ENCODE measurements at places on chromosomes 2 and 18. TPM values are rescaled to one million over a fixed set of nuclear protein-coding genes. Genes with fewer than 3 reads are reported as not detected.

The POTEC gene
- not detected for total RNA-seq

The REG1B gene
- total RNA-seq = not detected

The NOSTRIN gene
- total RNA-seq = 16.7 TPM

The MERTK gene
- total RNA-seq = 34.1 TPM

The PGAP1 gene
- 5.8 TPM for total RNA-seq

The CCDC74B gene
- 0.09 TPM for total RNA-seq

The PTGR3 gene
- total RNA-seq = 6.8 TPM
